Epithelial cell of proximal tubule (primary cell): ENCODE measurements at places on chromosomes 6 and 20. TPM values are rescaled to one million over a fixed set of nuclear protein-coding genes. Genes with fewer than 3 reads are reported as not detected.

- peak; percentile 40 for DNase-seq
Observed at GRCh38 chr20:23508449-23509229, 17.7 kb downstream of the CST8 start.

DNA sequence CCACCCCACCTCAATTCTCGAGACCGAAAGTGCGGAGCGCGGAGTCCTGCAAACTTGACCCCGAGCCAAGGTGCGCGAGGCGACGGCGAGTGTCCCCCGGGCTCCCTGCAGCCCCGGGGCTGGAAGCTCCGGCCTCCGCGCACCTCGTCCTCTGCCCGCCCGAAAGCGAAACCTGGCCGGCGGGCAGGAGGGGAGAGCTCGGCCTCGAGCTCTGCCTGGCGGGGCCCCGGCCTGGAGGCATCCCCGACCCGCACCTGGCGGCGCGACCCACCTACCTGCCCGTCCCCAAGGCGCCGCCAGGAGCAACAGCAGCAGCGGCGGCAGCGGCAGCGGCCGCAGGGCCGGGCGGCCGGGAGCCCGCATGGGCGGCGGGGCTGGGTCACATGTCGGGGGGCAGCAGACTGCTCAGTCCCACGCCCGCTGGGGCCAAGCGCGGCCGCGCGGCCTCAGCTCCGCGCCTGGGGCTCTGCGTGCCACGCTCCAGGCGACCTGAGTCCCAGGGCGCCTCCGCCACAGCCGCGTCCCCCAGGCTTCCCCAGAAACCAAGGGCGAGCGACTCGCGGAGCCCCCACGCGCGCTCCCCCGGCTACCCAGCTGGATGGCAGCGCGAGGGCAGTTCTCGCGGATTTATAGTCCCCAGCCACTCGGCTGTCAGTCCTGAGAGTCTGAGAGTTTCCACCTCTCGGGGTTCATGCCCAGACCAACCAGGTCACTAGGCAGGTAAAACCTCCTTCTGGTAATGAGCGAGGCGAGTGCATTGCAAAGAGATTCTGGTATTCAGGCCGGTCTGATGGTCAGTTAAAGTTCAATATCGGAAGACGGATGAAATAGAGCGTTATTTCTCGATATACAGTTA lies at the start of gene IL20RA:
Gene IL20RA, minus strand, starts transcription at position 600 of the 856 bp plus-strand sequence. Its CDS starts 237 bp downstream, at position 363.
- no peak for DNase-seq

DNA sequence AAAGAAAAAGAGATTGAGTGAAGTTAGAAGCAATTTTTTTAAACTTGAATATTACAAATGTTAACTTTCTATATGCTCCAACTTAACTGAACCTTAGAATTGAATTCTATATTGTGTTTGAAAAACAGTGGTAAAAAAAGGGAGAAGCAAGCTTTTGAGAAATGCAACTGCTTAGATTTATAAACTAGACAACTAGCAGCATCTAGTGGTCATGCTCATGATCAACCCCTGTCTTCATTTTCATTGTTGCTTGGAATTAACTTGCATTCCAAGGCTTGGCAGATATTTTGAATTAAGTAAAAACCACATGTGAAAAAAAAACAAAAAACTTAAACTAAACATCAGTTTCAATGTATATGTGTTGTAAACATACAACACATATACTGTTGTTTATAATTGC lies 113.1 kb downstream of the C6orf58 start:
- DNase-seq = no peak

DNA sequence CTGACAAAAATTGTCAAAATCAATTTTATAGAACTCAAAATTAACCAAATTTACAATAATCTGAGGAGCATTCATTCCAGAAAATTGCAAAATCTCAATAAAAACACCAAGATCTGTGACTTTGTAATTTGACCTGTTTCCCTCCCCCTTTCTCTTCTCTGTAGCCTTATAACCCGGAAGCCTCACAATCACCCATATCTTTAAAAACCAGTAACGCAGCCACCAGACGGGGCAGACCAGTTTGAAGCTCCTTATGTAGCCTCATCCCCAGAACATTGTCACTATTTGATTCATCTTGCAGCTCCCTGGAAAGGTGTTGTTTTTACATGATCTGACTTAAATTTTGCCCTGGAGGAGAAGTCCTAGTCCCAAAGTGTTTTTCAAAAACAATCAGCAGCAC lies 27.5 kb upstream of the TGM6 start:
- no peak for DNase-seq

ARFGEF3 gene
- total RNA-seq = 7.8 and 9.5 TPM in 2 replicates

- DNase-seq = no peak
Observed at GRCh38 chr6:56145616-56146015, 101.8 kb downstream of the COL21A1 start.

DNA sequence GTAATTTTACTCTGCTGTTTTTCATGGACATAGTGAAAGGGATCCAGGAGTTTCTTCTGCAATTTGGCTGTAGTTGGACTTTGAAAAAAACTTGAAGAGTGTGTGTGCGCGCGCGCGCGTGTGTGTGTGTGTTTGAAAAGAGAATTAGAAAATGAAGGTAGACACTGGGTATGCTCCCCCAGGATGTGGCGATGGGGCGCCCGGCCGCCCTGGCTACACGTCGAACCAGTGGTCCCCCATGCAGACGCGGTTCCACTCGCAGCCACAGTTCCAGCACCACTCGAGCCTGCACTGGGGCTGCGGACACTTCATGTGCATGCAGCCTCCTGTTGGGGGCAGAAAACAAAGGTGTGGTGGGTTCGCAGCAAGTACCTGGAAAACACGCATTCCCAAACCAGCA lies 76.0 kb upstream of the AGPAT4 start:
- no peak for DNase-seq

DNA sequence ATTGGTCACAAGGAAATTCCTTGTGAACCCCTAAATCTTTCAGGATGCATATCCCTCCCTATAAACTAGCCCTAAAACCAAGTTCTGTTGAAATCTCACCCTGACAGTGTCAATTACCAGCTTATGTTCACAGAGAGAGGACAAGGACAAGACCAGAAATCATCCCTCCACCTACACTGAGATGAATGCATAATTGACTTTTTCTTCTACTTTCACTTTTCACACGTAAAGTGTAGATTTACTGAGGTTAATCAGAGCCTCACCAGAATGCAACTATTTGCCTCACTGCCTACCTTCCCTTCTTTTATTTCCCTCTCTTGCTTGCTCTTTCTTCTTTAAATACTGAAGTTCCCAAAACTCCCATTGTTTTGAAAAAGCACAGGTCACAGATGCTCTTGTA lies 15.3 kb upstream of the NKAIN2 start:
- DNase-seq = no peak

DNA sequence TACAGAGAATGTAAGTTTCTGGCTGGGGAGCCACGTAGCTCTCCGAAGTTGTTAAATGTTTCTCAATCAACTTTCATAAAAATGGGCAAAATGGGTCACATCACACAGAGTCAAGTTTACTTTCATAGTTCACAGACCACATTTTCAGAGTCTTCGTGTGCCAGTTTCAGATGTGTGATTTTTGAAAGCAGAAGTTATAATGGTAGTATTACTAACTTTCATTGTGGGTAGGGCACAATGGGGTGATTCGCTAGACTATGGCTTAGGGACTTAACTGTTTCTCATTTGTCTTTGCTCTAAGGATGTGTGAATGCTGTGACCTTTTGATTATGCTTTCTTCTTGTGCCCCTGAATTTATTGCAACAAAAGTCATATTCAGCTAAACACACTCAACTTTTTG lies 109.0 kb upstream of the SUPT3H start:
- DNase-seq = no peak

GRCh38 chr6:129644567-129645015 lies 65.4 kb downstream of the ARHGAP18 start:
- no peak for DNase-seq

EMILIN3 gene
- 0.40 and 1.2 TPM in 2 replicates for total RNA-seq

- DNase-seq = no peak
Observed at GRCh38 chr6:43468748-43469681, 8.4 kb upstream of the TJAP1 start.

GRCh38 chr6:109396046-109396718 lies 13.9 kb upstream of the CD164 start:
- no peak for DNase-seq
